Foreskin keratinocyte (primary cell): ENCODE measurements at places on chromosomes 4 and X.

DNA sequence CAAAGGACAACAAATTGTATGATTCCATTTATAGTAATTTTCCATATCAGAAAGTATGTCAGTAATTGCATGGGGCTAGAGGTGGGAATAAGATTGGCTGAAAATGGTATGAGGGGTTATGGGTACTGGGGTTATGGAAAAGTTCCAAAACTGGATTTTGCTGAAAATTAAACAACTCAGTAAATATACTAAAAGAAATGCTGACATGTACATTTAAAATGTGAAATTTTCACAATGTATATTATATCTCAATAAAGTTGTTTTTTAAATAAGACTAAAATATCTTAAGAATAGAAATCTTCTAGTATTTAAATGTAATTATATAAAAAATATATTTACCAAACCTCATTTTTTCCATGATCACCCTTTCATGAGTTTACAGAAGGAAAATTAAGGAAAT, 844.9 kb upstream of the SLIT2 start:
- DNase-seq, result no peak

DNA sequence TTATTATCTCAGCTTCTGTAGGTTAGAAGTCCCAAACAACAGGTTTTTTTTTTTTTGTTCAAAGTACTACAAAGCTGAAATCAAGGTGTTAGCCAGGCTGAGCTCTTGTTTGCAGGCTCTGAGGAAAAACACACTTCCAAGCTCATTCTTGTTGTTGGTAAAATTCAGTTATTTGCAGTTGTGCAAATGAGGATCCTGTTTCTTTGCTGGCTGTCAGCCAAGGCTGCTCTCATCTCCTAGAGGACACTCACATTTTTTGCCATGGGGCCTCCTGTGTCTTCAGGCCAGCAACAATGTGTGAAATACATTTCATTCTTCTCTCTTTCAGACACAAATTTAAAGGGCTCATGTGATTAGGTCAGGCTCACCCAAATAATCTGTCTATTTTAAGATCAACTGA, 60.3 kb upstream of the HSD17B10 start:
- DNase-seq, result no peak

- no peak for DNase-seq
Measured at GRCh38 chrX:104324461-104325212, 69.9 kb upstream of the ESX1 start.

DNA sequence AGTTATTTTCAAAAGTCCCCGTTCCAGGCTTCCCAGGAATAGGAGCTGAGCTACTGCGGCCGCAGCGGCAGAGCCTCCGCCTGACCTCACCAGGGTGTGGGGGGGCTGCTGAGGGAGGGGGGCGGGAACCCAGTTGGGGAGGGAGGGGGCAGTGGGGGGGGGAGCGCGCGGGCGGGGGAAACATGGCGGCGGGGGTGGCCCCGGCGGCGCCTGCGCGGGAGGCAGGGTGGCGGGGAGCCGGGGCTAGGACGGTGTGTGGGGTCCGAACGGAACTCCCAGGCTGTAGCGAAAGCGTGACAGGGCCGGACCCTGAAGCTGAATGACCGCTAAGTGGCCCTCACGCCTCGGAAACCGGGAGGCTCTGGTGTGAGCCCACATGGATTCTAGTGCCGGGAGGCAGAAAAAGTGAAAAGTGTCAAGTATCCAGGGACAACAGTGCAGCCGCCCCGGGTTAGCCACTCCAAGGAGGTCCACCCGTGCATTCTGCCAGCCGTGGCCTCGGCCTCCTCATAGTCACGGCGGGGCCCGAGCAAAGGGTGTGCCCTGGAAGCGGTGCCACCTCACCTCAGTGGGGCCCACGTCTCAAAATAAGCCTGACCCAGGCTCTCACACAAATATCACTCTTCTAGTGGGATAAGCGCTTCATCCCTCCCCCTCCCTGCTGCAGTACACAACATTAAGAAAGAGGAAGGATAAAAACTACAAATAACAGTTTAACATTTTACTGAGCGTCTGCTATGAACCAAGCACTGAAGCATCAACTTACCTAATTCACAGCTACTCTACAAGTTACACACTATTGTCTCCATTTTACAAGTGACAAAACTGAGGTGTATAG, at the start of gene KLHL13:
TSS of gene KLHL13 (minus strand) at position 98 of the 838 bp plus-strand sequence. CDS start 88,337 bp downstream, outside the sequence.
- no peak for DNase-seq

DNA sequence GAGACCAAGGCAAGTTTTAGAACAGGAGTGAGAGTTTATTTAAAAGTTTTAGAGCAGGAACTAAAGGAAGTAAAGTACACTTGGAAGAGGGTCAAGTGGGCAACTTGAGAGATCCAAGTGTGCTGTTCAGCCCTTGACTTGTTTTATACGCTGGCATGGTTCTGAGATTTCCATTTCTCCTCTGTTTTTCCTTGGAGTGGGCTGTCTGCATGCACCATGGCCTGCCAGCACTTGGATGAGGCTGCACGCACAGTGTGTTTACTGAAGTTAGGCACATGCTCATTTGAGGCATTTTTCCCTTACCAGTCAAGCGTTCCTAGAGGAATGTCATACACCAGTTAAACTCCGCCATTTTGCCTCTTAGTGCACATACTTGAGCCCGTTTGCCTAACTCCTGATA, 8.7 kb upstream of the ZNF674 start:
- DNase-seq, result no peak

GRCh38 chr4:17762726-17763125, 18.7 kb downstream of the FAM184B start:
- peak; percentile 82 for DNase-seq

- DNase-seq, result no peak
Measured at GRCh38 chr4:165410214-165410613, 31.4 kb downstream of the CPE start.

DNA sequence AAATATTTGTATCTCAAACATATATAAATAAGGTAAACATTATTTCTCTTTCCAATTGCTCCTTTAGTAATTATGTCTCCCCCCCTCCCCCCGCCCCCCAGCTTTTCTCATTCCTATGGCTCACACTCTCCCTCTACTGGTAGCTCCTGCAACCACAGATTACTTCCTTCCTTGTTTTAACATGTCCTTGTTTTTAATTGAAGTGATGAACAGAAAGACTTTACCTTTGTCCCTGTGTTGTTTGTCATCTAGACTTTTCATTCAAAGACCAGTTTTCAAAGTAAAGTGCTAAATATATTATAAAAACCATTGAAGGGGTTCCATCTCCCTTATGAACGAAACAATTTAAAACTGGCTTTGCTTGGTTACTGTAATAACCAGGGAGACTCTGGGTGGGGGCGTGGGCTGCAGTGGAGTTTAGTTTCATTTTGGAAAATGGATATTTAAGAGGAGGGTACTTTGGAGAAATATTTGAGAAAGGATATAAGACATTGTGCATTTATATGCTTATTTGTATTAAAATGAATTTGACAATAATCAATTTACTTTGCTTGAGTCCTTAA, 352.9 kb downstream of the RAPGEF2 start:
- no peak for DNase-seq

- DNase-seq, result no peak
Measured at GRCh38 chr4:145828802-145829485, 109.7 kb downstream of the ZNF827 start.

- peak; percentile 66 for DNase-seq
Measured at GRCh38 chr4:111066001-111066400, 443.1 kb upstream of the PITX2 start.

DNA sequence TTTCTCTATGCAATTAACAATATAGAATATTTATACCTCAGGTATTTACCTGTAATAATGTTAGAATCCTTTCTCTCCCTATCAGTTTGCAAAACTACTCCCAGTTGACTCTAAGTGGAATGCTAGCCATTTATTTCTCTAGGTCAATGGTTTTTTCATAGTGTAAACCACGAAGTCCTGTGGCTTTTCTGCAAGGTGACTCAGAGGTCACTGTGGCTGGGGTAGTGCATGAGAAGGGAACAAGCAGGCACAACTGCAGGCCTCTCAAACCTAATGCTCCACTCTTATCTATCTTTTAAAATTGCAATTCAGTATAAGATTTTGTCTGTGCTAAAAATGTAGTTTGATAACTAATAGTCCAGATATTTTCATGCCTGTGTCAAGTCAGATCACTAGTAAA, 159.4 kb downstream of the ANTXR2 start:
- no peak for DNase-seq

GRCh38 chr4:4387531-4388310, 819 bp downstream of the NSG1 start:
- DNase-seq, result no peak
